ENCODE measurements at places on chromosomes 4 and X. TPM values are rescaled to one million over a fixed set of nuclear protein-coding genes. Genes with fewer than 3 reads are reported as not detected.

DNA sequence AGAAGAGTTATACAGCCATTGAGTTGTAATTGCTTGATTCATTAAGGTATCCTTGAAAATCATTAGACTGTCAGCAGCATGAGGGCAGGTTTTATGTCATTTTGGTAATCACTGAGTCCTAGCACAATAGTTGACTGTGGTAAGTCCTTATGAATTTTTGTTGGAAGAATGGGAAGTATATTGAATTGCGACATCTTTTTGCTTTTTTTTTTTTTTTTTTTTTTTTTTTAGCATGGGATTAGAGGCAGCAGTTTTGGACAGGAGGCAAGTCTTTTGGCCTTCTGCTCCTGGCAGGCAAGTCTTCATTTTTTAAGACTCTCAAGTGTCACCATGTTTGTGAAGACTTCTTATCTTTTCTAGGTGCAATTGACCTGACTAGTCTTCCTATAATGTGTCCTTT, 29.7 kb downstream of the PRRG1 start:
- H3K4me3 ChIP-seq = no peak overlapping the region
- H3K4me1 ChIP-seq = no peaks in the 10 kb centered on the region
- DNase-seq = no peak
- H3K27ac ChIP-seq = no peak overlapping the region
- H3K36me3 ChIP-seq = no peaks in the 10 kb centered on the region
- no peaks in the 10 kb centered on the region for H3K27me3 ChIP-seq

The CENPVL2 gene
- not detected for total RNA-seq

GRCh38 chrX:1430451-1430850, 22.3 kb downstream of the ASMTL start:
- H3K36me3 ChIP-seq = no peaks in the 10 kb centered on the region
- no peaks in the 10 kb centered on the region for H3K27me3 ChIP-seq
- no peaks in the 10 kb centered on the region for H3K4me1 ChIP-seq
- DNase-seq = no peak
- H3K27ac ChIP-seq = no peak overlapping the region

The TRO gene
- total RNA-seq = 32.6 TPM

- H3K36me3 ChIP-seq = no peaks in the 10 kb centered on the region
- no peaks in the 10 kb centered on the region for H3K4me1 ChIP-seq
- DNase-seq = no peak
- no peak overlapping the region for H3K27ac ChIP-seq
- H3K4me3 ChIP-seq = no peak overlapping the region
These were observed 123.6 kb downstream of the MSL3 start for GRCh38 chrX:11881485-11882170.

The GAGE12J gene
- not detected for total RNA-seq

DNA sequence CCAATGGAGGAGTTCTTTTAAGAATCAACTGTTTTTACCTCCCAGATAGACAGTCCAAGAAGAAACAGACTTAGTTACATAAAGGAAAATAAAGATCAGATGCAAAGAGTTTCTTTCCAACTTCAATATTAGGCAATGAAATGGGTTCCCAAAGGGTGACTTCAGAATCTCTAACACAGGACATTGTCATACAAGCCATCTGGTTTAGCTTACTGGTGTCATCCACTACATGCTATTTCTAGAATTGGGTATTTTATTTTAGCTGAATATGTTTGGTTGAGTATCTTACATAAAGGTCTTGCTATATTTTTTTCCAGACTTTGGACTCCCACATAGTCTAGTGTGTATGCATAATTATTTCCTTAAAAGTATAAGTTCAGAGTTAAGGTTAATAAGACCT, 162.1 kb upstream of the SLC7A11 start:
- H3K4me1 ChIP-seq = no peaks in the 10 kb centered on the region
- no peaks in the 10 kb centered on the region for H3K36me3 ChIP-seq
- H3K27me3 ChIP-seq = no peaks in the 10 kb centered on the region
- H3K4me3 ChIP-seq = no peak overlapping the region
- H3K27ac ChIP-seq = no peak overlapping the region

- H3K4me1 ChIP-seq = no peaks in the 10 kb centered on the region
- peak overlapping the region; percentile 95 for H3K27ac ChIP-seq
- no peaks in the 10 kb centered on the region for H3K36me3 ChIP-seq
- no peaks in the 10 kb centered on the region for H3K27me3 ChIP-seq
- H3K4me3 ChIP-seq = peak overlapping the region; percentile 87
These were observed 1.2 kb upstream of the CDK16 start for GRCh38 chrX:47217121-47217851.

DNA sequence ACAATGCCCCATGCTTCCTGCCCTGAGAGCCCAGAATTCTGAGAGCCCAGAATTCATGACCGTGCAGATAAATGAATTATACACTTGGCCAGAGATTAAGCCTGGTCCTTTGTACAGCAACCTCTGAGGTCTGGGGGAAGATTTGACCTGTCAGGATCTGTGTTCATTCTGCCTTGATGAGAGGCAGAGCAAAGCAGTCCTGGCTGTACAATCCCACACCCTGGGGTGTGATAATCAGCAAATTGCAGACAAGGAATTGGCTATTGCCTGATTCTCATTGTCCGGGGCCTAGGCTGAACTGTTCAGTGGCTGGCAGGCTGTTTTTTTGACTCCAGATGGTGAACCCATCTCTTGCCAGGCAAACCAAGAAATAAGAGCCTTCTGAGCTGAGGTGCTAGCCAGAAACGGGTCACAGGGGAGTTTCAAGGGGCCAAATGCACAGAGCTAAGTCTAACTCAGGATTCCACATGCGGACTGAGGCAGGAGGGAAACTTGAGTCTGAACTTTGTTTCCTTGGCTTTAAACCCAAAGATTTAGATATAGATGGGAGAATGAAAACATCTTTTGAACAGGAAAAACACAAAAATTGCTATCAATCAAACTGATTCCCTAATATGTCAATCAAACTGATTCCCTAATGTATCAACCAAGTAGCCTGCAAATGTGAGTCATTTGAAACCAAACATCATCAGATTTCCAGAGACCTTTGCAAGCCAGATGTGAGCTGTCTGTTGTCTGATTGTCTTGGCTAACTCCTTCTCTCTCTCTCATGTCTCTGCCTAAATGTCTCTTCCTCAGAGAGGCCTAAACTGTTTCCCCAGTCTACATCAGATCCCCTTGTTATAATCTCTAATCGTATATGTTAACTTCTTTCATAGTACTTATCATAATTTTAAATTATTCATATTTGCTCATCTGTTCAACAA, 159.3 kb downstream of the ATG4A start:
- H3K4me1 ChIP-seq = no peaks in the 10 kb centered on the region
- DNase-seq = peak; percentile 44
- no peaks in the 10 kb centered on the region for H3K27me3 ChIP-seq

- H3K27me3 ChIP-seq = no peaks in the 10 kb centered on the region
- no peaks in the 10 kb centered on the region for H3K4me1 ChIP-seq
- no peaks in the 10 kb centered on the region for H3K36me3 ChIP-seq
- H3K4me3 ChIP-seq = no peak overlapping the region
These were observed 893.5 kb downstream of the TRIML1 start for GRCh38 chr4:189032606-189033338.

DNA sequence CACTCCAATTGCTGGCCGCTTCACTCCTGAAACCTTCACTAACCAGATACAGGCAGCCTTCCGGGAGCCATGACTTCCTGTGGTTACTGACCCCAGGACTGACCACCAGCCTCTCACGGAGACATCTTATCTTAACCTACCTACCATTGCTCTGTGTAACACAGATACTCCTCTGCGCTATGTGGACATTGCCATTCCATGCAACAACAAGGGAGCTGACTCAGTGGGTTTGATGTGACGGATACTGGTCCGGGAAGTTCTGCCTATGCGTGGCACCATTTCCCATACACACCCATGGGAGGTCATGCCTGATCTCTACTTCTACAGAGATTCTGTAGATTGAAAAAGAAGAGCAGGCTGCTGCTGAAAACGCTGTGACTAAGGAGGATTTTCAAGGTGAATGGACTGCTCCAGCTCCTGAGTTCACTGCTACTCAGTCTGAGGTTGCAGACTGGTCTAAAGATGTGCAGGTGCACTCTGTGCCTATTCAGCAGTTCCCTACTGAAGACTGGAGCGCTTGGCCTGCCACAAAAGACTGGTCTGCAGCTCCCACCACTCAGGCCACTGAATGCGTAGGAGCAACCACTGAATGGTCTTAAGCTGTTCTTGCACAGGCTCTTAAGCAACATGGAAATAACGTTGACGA, 35.8 kb upstream of the PRDM8 start:
- no peaks in the 10 kb centered on the region for H3K36me3 ChIP-seq
- no peak overlapping the region for H3K4me3 ChIP-seq
- no peak for DNase-seq

DNA sequence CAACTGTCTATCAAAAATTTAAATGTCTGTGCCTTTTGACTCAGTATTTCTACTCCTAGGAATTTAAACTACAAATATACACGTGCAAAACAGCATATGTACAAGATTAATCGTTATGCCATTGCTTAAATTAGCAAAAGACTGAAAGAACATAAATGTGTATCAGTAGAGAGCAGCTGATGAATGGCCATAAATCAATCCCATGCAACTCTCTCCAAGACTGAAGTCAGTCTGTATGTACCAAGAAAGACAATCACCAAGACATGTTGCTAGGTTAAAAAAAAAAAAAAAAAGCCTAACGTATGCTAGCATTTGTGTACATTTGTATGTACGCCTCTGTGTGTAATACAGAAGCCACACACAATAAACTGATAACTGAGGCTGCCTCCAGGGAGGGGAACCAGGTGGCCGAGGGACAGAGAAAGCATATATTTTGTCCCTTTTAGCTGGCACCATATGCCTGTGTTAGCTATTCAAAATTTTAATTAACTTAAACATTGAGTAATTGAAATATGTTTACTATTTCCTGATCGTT, 130.7 kb downstream of the SH3KBP1 start:
- DNase-seq = no peak
- no peaks in the 10 kb centered on the region for H3K27me3 ChIP-seq
- H3K27ac ChIP-seq = no peak overlapping the region
- no peaks in the 10 kb centered on the region for H3K36me3 ChIP-seq
- H3K4me3 ChIP-seq = no peak overlapping the region
